ENCODE measurements at places on chromosomes 2 and 18.
A peak's percentile ranks its signal among the peaks of the same experiment; 100 is the strongest.

GRCh38 chr2:238420878-238421694 lies 5.6 kb upstream of the ASB1 start:
- no peak for DNase-seq

DNA sequence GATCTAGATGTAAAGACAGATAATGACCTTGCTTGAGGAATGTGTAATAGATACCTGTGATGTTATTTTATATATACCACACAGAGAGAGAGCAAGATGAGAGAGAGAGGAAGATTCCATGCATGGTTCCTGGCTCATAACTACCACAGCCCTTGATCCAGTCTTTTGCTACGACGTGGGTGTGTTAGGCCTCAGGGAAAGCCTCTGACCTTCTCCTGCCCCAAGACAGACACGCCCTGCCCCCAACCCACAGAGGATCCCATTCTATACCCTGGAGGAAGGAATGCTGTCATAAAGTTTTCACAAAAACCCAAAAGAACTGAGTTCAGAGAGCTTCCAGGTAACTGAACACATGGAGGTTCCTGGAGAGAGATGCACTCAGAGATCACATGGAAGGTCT lies 193.1 kb downstream of the ZEB2 start:
- no peak for DNase-seq

- no peak for DNase-seq
These were observed 867.9 kb upstream of the POU3F3 start for GRCh38 chr2:103986001-103986400.

DNA sequence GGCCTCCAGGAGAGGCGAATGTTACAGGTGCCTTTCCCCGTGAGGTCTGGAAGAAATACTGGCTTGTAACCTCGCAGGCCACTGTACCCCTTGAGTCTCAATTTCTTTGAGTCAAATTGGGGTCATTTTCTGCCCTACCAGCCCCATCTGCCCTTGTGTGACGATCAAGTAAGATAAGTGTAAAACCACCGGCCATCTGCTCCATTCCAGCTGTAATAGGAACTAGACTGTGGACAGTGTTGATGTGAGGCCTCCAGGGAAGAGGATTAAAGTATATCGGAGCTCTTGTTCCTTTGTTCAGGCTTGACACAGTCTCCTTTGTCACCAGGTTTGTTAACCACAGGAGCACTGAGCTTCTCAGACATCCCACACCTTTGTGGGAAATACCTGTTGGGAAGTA lies 65.6 kb downstream of the MRPS9 start:
- DNase-seq: no peak

GRCh38 chr2:118103951-118104940 lies 16.0 kb downstream of the INSIG2 start:
- no peak for DNase-seq

GRCh38 chr18:63224630-63225029 lies 94.9 kb downstream of the BCL2 start:
- DNase-seq: no peak

GRCh38 chr2:205857520-205858237 lies 175.4 kb downstream of the NRP2 start:
- DNase-seq: no peak

DNA sequence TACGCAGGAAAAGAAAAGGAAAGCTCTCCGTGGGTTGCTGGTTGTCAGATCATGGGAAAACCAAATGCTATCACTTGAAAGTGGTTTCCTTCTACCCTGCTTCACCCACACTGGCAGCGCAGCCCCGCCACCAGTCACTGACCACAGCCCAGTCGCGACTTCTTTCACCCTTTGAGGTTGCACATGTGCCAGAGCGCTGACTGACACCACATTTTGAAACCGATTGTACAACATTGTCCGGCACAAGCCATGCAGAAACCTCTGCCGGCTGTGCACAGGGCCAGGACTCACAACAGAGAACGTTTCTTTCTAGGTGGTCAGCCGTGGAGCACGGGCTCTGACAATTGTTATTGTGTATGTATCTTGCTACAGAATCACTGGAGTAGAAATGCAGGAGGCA lies 827.2 kb upstream of the POU3F3 start:
- DNase-seq: no peak

GRCh38 chr18:36942264-36942663 lies 113.3 kb downstream of the KIAA1328 start:
- no peak for DNase-seq

- DNase-seq: no peak
These were observed 59.9 kb upstream of the PID1 start for GRCh38 chr2:229330952-229331351.

GRCh38 chr2:21710496-21710895 lies 586.7 kb downstream of the TDRD15 start:
- DNase-seq: no peak

DNA sequence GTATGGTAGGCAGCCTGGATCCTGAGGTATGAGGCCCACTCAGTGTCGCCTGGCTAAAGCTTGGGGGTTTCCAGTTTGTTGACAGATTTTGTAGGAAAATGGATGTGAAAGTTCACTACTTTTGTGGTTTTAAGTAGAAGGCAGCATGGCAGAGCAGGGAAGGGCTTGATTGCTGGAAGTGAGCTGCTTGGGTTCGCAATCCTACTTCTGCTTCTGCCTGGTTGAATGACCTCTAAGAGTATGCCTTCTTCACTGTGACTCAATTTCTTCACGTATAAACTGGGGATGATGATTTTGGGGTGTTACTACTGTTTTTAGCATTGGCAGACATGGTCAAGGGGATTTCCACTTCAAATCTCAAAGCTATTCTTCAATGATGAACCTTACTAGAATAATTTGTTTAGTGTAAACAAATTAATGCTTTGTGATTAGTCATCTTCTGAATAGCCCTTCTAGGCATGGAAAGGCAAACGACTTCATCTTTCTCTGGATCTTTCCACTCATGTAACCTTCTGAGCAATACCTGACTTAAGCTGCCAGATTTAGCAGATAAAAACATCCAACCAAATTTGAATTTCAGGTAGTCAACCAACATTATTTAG lies 13.2 kb downstream of the BMP10 start:
- no peak for DNase-seq

DNA sequence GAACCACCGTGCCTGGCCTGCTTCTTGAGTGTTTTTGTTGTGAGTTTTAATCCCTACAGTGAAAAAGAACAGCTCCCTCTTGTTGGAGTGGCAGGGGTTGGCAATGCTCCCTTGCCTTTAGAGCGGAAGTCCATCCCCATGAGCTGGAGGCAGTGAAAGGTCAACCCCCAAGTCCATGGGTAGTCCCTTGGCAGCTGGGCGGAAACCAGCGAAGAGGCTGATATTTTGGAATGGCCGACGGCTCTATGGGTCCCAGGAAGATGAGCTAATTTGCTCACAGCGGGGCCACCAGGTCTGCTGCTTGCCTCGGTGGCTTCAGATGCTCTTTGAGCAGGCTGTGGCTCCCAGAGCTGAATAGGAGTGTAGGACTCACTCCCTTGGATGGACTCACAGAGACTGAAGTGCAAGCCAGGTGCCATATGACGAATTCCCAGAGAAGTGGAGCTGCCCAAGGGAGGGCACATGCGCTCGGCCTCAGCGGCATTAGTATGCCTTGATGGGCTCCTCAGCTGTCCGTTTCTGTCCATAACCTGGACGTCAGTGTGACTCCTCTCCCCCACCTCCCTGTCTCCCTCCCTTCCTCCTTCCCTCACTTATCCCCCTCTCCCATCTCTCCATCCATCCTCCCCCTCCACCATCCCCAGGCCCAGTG lies 25.4 kb upstream of the RHOB start:
- DNase-seq: no peak

DNA sequence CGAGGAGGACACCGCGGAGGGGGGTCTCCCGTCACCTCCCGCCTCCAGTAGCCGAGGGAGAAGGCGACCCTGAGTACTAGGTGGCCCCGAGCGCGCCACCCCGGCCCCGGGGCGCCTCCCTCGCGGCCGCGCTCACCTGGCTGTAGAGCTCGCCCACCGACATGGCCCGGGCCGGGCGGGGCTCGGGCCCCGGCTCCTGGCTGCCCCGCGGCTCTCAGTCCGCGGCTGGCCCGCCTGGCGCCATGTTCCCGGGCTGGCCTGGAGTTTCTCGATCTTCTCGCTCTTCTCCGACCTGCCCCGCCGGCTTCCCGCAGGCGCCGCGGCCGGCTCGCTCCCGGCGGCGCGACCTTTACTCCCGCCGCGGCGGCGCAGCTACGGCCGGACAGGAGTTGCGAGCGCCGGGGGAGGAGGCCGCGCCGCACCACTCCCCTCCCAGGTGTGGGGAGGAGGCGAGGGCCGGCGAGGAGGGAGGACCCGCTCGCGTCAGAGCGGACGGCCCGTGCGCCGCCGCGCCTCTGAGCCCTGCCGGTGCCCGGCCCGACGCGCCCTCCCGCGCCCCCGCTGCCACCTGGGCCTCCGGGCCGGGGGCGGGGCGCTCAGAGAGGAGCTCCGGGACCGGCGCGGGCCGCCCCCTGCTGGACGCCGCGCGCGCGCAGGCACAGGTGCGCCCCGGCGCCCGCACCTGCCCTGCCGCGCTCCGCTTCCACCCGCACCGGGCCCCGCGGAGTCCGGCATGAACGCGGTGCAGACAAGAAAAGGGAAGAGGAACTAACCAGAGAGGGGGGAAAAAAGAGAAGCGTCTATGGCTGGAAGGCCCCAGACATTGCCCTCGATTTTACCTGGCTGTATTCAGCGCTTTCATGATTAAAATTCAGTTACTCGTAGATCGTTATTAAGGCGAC lies at the start of gene MYO5B:
Gene MYO5B (minus strand): TSS at position 517 of the 902 bp plus-strand sequence. CDS start 354 bp downstream, at position 163.
- DNase-seq: peak; percentile 41

Data from cortex of kidney (tissue), 1 donor.